Urinary bladder (tissue), 4 donors: ENCODE measurements at places on chromosomes 6 and 20.

- no peak for DNase-seq
Measured at GRCh38 chr6:108157981-108158525, 7.8 kb upstream of the NR2E1 start.

DNA sequence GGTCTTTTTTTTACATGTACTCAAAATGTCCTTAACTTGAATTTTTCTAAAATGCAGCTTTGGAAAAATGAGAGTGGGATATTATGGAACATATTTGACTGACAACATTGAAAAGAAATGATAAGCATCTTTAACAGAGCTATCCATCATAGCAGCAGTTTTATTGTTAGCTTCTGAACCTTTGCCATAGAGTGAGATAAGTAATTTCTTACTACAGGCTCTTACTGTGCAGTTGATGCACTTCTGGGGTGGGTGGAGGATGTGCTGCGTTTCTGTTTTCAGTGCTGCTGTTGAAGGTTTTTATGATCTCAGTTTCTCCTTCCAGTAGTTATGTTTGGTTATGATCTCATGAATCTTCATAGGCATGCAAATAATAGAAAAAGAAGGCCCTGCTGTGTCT, 267.0 kb downstream of the TMEM242 start:
- DNase-seq, result no peak

DNA sequence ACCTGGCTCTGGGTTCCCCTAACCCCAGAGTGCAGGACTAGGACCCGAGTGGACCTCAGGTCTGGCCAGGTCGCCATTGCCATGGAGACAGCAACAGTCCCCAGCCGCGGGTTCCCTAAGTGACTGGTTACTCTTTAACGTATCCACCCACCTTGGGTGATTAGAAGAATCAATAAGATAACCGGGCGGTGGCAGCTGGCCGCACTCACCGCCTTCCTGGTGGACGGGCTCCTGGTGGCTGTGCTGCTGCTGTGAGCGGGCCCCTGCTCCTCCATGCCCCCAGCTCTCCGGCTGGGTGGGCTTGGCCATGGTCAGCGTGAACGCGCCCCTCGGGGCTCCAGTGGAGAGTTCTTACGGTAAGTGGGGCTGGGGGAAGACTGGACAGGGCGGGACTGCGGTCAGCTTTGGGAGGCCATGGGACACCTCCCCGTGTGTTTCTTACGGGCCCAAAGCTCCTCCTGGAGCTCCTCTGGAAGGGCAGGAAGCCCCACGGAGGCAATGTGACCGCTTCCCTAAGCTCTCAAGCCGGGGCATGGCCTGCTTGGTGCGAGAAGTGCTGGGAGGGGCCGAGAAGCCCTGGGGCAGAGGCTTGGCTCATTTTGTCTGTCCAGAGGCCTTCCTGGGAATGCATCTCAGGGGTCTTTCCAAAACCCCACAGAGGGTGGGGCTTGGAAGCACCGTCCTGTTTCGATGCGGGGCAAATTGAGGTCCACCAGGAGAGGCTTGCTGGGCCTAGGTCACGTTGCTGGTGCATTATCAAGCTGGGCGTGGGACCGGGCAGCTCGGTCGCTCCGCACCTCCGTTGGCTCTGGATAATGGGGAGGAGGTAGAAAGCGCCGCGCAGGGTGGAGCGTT, at the start of gene HNF4A:
HNF4A (plus strand) TSS at position 202 of the 855 bp plus-strand sequence; CDS start at position 308, 106 bp downstream.
- DNase-seq, result no peak

DNA sequence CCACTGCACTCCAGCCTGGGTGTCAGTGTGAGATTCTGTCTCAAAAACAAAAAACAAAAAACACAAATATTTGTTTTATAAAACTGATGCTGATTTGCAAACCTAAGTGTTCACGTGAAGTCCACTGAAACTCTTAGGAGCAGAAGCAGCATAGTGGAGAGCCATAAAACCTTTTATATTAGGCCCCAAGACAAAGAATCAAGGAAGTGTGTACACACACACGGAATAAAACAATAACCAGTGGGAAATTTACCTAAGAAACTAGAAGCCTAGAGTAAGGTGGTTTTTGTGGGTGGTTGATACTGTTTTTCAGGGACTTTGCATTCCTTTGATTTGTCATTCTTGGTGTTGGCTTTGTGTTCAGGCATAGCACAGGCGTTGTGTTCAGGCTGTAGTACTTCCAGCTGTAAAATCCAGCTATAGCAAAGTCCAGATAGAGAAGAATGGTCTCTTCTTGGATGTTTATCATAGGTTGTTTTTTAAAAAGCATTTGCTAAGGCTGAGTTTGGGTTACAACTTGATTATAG, 61.3 kb downstream of the ATRN start:
- no peak for DNase-seq

- DNase-seq, result no peak
Measured at GRCh38 chr20:19511931-19512330, 246.1 kb upstream of the RIN2 start.

DNA sequence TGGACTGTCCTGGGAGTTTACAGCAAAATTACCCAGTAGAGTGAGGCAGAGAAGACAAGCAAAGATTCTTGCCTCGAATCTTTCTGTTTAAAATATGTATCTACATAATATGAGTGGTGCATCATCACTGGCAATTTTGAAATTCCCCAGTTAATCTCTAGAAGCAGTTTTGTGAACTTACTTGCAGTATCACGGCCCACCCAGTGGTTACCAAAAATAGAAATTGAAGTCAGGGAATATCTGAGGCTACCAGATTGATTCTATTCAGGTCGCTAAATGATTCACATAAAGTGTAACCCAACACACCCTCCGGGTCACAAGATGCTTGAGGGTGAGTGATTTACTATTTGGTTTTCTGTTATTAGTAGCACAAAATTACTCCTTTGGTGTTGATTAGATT, 111.9 kb downstream of the PPP1R14C start:
- no peak for DNase-seq

DNA sequence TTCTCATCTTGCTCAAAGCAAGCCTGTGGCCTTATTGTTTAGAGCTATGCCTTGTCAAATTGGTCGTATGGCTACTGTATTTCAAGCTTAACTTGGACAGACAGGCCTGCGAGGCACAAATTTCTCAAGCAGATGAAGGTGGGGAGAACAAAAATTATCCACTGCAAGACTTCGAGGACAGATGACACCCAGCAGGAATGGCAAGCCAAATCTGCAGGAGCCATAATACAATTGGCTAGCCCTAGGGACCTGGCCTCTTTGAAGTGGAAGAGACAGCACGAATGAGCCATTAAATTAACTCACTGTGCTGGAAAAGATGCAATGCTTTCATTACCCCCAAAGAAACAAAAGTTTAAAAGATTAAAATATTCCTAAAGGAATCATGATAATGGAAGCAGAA, 5.0 kb upstream of the BLOC1S5 start:
- no peak for DNase-seq

DNA sequence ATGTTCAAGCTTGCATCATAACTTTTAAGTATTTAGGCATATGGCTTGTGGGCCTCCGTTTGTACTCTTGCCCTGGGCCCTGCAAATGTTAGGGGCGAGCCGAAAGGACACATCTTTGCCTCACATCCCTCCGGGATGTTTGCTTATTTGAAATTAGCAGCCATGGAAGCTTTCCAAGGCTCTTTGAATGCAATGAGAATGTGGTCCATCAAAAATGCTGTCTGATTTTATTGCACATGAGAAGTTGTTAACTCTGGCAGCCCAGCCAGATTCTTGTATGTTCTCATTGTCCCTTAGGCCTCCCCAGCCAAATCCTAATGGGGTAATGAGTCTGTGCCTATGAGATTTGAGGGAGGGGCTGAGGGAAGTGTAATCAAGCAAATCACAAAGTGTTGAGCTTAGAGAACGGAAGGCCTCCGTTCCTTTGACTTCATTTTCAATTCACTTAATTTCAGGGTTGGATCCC, 261.2 kb upstream of the MARCKS start:
- peak; percentile 76 for DNase-seq
